ENCODE measurements at places on chromosomes 3 and 15.

DNA sequence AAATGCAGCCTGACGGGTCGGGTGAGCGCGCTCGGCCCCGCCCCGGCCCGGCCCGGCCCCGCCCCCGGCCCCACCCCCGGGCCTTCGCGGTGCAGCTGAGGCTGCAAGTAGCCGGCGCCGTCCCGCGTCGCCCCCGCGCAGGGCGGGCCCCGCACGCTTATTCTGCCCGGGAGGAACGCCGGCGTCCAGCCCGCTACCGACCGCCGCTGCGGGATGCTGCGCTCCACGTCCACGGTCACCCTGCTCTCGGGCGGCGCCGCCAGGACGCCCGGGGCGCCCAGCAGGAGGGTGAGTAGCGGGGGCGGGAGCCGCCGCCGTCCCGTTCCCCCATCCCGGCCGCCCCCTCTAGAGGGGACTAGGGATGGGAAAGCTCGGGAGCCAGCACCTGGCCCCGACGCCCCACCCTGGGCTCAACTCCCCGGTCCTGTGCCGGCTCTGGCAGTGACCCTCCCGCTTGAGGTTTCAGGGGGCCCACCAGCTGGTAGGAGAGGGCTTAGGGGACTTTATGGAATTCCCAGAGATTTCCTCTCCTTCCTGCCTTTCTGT lies at the start of gene MYZAP:
Gene MYZAP, plus strand, starts transcription at position 83 of the 546 bp plus-strand sequence. Its CDS starts 131 bp downstream, at position 214.
- no peak for DNase-seq

GRCh38 chr3:156681002-156681401 lies 6.6 kb downstream of the TIPARP start:
- DNase-seq, result peak; percentile 76

- no peak for DNase-seq
These were observed 15.4 kb upstream of the BFSP2 start for GRCh38 chr3:133384331-133385027.

DNA sequence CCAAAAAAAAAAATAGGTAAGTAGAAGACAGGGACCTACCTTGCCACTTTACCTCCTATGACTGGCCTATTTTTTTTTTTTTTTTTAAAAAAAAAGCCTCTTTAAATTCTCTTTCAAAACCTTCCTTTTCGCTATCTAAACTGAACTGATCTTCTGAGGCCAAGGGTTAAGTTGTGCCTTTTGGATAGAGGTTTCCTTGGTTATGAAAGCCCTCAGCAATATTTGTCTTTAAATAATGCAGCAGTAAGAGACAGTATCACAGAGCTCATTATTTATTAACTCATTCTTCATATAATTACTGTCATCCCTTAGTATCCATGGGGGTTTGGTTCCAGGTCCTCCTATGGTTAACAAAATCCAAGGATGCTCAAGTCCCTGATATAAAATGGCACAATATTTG lies 9.0 kb downstream of the MIX23 start:
- DNase-seq, result no peak

DNA sequence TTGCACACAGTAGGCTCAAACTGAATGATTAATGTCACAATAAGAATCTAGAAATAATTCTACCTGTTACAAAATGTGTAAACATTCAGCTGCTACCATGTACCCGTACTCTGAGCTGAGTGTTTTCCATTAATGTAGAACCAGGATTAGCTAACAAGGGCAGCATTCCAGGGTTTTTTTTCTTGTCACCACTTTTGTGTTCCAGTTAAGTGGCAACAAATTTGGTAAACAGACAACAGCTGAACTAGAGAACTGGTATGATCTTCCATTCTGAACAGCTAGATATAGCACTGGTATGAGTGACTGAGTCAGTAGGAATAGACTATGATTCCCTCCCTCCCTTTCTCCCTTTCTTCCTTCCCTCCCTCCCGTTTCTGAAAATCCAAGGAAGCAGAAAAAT lies 229.4 kb downstream of the CD47 start:
- no peak for DNase-seq

GRCh38 chr15:97162805-97163495 lies 797.6 kb upstream of the ARRDC4 start:
- DNase-seq, result no peak

Measured in HL-60 (cell line).